T1000 (cell line): ENCODE measurements at places on chromosomes 5 and 9.

GRCh38 chr5:137880313-137880712 is 8.9 kb upstream of the PKD2L2 start:
- no peak for DNase-seq

DNA sequence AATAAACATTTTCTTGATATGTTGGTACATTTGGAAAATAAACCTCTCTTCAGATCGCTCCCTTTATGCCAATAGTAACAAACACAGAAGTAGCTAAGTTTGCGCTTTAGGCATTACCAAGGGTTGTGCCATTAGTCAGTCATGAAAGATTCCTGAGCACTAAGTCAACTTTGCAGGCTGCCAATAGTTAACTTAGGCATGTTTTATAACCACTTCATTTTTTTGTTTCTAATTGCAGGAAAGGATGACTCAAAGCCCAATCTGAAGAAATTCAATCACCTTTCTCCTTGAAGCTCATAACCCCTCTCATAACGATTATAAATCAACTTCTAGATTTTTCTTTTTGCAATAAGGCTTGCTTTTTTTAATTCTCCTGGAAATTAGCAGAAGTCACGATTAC is 517.0 kb downstream of the AGTPBP1 start:
- DNase-seq: no peak

GRCh38 chr5:32055891-32056866 is 117.9 kb downstream of the GOLPH3 start:
- no peak for DNase-seq

DNA sequence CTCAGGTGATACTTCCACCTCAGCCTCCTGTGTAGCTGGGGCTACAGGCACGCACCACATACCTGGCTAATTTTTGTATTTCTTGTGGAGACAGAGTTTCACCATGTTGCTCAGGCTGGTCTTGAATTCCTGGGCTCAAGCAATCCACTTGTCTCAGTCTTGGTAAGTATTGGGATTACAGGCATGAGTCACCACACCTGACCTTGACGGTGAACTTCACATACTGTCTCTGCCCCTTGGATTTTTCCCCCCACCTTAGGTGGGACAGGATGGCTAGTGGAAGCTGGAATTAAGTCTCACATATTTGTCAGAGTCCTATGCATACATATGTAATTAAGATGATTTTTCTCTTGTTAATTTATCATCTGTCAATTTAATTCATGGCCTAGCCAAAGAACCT is 20.9 kb upstream of the RFK start:
- no peak for DNase-seq

DNA sequence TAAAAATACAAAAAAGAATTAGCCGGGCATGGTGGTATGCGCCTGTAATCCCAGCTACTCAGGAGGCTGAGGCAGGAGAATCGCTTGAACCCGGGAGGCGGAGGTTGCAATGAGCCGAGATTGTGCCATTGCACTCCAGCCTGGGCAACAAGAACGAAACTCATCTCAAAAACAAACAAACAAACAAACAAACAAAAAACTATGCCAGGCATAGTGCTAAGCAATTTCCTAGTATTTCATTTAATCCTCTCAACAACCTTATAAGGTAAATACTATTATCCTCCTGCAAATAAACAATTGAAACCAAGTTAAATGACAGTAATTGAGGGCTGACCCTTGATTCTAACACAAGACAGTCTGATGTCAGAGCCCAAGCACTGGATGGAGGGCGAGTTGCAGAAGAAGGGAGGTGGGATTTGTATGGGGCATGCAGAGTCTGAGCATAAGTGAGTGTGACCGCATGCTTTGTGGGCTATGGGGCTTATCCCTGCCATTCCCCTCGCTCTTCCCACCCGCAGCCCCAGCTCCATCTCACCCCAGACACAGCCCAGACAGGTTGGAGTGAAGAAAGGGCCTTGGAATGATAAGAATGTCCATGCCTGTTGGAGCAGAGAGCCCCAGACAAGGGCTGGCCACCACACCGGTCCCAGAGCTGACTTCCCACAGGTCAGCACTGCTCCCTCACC is 24.3 kb upstream of the RPS14 start:
- DNase-seq: no peak

DNA sequence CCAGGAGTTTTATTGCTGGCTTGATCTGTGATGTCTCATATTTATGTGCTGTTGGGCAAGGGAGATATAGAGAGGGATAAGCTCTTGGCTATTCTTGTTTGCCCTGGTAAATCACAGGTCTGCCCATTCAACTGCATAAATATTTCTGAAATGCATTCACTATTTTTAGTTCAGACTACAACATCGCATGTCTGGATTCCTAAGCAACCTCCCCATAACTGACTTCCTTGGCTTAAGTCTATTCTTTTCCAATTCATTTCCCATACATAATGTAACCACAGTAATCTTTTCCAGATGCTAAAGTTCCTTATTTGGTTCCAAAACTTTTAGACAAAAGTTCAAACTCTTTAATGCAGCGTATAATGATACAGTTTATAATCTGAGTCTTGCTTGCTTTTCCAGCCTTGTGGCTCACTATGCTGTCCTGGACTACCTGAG is 321.4 kb upstream of the ACTBL2 start:
- DNase-seq: no peak

DNA sequence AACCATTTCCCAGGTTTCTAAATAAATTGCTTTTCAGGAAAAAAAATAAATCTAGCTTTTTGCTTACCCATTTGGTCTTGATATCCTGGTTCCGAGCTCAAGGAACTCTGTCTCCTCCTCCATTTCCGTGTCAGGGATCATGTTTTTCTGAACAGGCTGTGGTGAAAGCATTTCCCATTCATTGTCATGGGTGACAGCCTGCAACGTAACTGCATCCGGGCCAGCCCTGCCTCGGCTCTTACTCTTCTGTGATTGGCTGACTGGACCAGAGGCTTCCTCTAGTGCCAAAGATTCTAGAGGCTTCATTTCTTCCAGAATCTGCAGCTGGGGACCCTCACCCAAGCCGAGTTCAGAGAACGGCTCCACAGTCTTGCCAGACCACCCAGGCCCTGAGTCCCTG is 61.0 kb upstream of the PCA3 start:
- no peak for DNase-seq

DNA sequence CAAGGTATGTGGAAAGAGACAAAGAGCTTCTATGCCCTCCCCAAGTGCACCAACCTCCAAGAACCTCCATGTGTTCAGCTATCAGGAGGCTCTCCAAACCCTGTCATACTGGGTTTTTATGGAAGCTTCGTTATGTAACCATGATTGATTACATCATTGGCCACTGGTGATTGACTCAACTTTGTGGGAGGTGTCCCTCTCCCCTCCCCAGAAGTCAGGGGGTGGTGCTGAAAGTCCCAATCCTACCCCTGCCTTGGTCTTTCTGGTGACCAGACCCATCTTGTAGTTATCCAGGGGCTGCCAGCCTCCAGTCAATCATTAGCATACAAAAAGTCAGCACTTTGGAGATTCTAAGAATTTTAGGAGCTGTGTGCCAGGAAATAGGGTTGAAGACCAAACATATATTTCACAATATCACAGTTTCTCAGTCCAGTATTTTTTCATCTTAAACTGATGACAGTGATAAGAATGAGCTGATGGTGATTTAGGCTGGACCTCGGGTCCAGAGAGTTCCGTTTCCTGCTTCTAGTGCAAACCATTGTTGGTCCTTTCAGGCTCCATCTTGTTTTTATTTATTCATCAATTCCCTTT is 27.3 kb upstream of the FANCC start:
- DNase-seq: no peak

DNA sequence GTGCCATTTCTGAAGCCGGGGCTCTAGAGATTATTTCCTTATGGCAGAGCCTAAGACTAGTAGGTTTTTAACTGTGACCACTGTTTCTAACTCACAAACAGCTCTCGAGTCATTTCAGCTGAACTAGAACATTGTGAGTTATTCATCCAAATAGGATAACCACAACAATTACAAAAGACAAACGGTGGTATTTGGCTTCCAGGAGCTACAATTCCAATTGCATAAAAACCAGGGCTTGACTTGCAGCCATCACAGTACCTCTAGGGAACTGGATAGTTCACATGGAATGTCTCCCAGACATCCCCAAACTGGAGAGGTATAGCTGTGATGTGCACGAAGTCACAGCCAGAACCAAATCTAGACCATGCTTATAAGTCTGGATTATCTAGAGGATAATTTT is 224.8 kb downstream of the FAM114A2 start:
- DNase-seq: no peak

DNA sequence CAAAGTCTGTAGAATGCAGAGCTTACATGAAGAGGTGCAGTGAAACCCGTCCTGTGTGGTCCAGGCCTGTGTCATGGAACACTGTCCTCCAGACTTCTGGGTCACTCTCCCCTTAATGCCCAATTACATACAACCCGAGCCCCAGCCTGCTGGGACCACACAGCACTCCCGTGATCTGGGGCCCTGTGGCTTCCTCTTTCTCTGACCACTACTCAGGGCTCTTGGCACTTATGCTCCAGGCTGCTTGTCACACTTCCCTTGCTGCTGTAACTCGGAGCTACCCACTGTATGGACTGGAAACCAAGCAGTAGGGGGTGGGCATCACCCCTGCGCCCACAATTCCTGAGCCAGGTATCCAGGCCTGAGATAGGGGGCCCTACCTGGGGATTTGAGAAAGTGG is 10.3 kb upstream of the IL3 start:
- DNase-seq: no peak

- no peak for DNase-seq
These were observed 4.2 kb upstream of the PRSS3 start for GRCh38 chr9:33791117-33791516.
